ENCODE measurements at places on chromosomes 11 and 22.

- DNase-seq = peak; percentile 41
Observed at GRCh38 chr22:32904044-32904443, 102.5 kb downstream of the TIMP3 start.

DNA sequence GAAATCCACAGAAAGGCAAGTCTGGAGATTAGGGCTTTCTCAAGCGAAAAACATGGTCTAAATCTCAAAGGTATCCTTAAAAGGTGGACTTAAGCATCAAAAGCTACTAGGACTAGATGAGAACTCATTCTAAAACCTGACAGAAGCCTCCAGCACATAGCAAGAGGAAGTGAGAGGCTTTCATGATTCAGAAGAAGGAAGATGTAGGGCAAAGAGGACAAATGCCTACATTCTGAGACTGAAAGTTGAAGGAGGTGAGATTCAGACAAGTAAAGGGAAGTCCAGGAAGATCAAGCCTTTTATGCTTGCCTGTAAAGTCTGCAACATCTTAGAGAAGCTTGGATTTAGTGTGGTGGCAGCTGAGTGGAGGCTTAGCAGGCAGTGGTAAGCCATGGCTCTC, 98.9 kb downstream of the PGR start:
- DNase-seq = no peak

GRCh38 chr11:70324376-70325115, 54.1 kb downstream of the PPFIA1 start:
- no peak for DNase-seq

GRCh38 chr11:119863851-119864601, 135.0 kb upstream of the NECTIN1 start:
- DNase-seq = no peak

DNA sequence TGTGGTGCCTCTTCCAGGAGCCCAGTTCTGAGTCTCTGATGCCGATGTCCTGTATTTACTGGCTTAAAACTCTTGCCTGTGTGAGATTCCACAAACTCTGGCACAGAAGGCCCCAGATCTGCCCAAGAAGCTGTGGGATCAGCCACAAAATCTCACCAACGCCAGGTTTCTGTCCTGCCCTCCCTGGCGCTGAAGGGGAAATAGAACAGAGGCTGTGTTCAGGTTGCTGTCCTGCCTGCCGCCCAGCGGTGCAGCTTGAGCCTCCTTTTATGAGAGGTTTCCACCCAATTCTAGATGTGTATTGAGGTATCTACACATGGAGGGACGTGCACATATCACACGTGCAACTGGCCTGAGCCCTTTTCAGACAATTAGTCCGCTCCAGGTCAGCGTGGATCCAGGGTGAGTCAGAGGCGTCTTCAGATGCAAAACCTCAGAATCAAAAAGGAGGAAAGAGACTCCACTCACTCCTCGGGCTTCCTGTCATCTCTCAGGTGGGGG, 2.2 kb downstream of the TMEM80 start:
- DNase-seq = no peak

- no peak for DNase-seq
Observed at GRCh38 chr22:27912101-27912500, 7.0 kb downstream of the PITPNB start.

DNA sequence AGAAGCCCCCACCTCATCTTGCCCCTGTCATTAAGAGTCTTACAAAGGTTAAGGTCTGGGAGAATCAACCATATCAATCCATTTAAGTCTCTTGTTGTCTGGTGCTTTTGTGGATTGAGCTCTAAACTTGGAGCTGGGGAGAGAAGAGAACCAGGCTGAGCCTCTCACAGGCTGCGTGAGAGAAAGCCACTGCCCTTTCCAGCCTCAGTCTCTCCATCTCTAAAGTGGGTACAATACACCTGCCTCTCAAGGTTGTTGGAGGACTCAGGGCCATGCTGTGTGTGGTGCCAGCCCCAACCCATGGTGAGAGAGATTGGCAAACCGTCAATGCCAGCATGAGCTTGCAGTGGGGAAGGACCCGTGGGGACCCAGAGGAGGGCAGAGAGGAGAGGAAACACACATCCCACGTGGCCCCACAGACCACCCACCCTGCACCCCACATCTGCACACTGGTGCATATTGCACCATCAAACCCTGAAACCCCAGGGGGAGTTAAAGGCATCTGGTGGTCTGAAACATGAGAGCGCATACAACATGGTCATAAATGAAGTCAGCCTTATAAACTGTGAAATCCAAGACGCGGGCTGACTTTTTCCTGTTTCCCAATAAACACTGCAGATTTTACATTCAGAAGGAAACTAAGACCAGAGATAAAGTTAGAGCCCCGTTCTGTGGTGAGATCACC, 27.5 kb upstream of the FBLN1 start:
- DNase-seq = no peak

DNA sequence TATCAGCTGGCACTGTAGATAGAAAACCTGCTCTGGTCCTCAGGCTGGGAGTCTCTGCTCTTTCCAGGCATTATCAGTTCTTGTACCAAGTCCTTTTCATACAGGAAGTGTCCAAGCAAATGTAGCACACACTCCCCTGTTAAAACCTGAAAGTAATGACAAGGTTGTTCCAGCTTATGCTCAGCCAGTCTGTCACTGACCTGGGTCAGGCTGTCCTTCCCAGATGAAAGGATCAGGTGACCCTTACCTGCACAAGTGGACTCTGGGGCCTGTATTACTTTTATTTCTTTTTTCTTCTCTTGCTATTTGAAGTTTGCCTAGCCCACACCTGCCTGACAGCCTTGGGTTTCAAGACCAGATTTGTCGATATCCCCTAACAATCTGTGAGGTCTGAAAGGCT, 156.3 kb upstream of the SESN3 start:
- no peak for DNase-seq

Measured in AG08396 (cell line).